ENCODE measurements at places on chromosomes 11 and 22. TPM values are rescaled to one million over a fixed set of nuclear protein-coding genes. Genes with fewer than 3 reads are reported as not detected.

DNA sequence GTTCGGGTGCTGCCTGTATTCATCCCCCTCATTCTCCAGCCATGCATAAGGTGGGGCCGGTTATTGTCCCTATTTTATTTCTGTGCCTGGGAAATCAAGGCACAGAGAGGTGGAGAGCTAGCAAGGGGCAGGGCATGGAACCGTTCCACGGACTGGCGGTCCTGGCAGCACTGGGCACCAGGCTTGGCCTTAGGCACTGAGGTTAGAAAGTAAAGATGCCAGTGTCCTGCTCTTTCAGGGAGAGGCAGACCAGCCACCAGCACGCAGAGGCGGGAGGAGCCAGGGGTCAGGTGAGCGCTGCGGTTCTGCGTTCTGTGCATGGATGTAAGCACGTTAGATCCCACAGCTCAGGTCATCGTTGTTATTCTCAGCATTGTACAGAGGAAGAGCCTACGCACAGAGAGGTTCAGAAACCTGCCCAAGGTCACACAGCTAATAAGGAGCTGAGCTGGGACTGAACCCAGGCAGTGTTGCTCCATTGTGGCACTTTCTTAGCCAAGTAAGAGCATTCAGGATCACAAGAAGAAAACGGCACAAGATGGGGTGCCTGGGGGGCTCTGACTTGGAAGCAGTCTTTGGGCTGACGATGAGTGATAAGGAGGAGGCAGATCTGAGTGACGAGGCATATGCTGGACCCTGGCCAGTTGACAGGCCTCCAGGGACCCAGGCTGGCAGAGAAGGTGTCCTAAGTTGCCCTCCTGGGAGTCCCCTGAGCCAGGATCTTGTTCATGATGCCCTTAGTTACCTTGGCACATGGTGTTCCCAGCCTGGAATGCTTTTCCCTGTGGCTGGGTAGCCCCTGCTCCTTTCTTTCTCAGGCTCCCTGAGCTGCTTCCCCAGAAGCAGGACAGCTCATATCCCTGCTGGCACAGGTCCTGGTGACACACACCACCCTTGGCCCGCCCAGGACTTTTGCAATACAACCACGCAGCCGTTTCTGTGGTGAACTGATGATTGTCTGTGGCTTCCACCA lies 41.1 kb downstream of the OSBPL5 start:
- no peak overlapping the region for H3K27ac ChIP-seq
- H3K4me3 ChIP-seq, result no peak overlapping the region
- no peaks in the 10 kb centered on the region for H3K27me3 ChIP-seq

- H3K4me1 ChIP-seq, result no peaks in the 10 kb centered on the region
- H3K27ac ChIP-seq, result no peak overlapping the region
- no peak overlapping the region for H3K4me3 ChIP-seq
- DNase-seq, result peak; percentile 28
- no peaks in the 10 kb centered on the region for H3K36me3 ChIP-seq
Observed at GRCh38 chr22:47298017-47298785, 535.8 kb downstream of the TBC1D22A start.

- no peak for DNase-seq
- no peaks in the 10 kb centered on the region for H3K36me3 ChIP-seq
- H3K4me1 ChIP-seq, result no peaks in the 10 kb centered on the region
- H3K27me3 ChIP-seq, result no peaks in the 10 kb centered on the region
- no peak overlapping the region for H3K27ac ChIP-seq
- H3K4me3 ChIP-seq, result no peak overlapping the region
Observed at GRCh38 chr11:2548596-2548995, 103.8 kb downstream of the KCNQ1 start.

- H3K36me3 ChIP-seq, result peaks cover 6% of the 10 kb centered on the region
- H3K4me3 ChIP-seq, result no peak overlapping the region
- no peak for DNase-seq
- H3K27me3 ChIP-seq, result peaks cover 34% of the 10 kb centered on the region
Observed at GRCh38 chr11:88178191-88178590, 2.9 kb upstream of the RAB38 start.

DNA sequence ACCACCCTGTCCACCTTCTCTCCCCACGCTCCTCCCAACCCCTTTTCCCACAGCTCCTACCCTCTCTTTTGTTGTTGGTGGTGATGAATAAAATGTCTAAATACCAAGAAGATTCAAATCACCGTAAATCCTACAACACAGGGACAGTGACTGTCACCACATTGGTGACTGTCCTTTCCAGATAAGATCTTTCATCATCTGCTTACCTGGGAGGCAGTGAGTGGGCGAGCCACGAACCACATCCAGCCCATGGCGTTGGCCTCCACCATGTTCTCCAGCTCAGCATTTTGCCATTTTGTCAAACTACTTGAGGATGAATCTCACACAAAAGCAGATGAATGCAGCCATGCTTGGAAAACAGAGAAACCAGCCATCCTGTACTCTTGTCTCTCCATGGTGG lies 6.7 kb upstream of the CYTH4 start:
- peak overlapping the region; percentile 52 for H3K27ac ChIP-seq
- peak; percentile 74 for DNase-seq
- H3K36me3 ChIP-seq, result no peaks in the 10 kb centered on the region
- peaks cover 59% of the 10 kb centered on the region for H3K4me1 ChIP-seq

DNA sequence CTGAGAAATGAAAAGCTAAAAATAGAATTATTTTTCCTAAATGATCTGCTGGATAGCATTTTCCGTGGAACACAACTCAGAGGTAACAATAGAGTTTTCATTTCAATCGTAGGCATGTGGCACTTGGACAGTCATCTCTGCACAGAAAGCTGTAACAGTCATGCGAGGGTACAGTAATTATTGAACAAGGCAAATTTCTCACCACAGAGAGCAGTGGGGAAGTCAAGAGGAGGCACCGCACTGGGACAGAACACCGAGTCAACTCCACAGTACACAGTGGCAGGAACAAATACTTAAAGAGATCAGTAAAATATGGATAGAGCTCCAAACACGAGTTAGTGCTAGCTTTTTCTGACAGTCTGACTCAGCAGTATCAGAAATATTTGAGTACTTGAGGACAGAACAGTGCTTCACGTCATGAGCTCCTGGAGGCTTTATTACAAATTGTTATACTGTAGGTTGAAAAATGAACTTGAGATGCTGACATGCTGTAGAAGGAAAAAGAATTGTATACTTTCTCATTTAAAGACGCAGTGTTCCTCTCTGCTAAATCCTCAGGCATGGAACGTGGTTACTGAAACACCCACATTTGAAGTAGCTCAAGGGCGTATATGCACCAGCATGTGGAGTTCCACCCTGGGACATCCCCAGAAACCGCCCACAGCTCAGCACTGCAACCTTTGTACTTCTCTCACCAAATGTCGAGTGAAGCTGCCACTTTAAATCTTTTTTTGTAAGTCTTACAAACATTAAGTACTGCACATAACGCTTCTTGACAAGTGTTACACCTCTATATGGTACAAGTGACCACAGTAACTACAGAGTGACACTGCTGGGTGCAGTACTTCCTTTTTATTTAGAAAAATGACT lies 27.4 kb upstream of the YPEL1 start:
- no peaks in the 10 kb centered on the region for H3K27me3 ChIP-seq
- peaks cover 67% of the 10 kb centered on the region for H3K36me3 ChIP-seq
- H3K4me1 ChIP-seq, result peaks cover 83% of the 10 kb centered on the region

DNA sequence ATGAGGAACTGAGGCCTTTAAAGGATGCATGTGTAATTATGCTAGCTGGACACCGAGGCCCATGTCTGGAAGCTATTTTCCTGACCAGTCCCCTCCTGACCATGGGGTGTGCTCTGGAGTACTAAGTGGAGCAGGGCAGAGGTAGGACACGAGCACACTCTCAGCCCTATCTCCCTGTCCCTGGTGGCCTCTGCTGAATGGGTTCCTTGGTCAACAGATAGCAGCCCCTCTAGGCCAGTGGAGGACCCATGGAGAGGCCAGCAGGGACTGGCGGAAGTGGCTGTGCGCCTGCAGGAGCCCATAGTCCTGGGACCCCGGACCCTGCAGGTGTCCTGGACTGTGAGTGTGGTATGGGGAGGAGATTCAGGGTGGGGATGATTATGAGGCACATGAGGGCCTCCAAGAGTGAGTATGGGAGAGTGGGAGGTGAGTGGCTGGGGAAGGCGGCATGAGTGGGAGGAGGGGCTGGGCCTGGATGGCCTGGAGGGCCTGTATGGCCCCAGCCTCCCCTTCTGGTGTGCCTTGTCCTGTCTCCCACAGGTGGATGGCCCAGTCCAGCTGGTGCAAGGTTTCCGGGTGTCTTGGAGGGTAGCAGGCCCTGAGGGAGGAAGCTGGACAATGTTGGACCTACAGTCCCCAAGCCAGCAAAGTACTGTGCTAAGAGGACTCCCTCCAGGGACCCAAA lies 9.5 kb downstream of the ROBO3 start:
- H3K36me3 ChIP-seq, result no peaks in the 10 kb centered on the region
- H3K4me3 ChIP-seq, result no peak overlapping the region
- no peak overlapping the region for H3K27ac ChIP-seq
- DNase-seq, result no peak
- H3K4me1 ChIP-seq, result peaks cover 15% of the 10 kb centered on the region

DNA sequence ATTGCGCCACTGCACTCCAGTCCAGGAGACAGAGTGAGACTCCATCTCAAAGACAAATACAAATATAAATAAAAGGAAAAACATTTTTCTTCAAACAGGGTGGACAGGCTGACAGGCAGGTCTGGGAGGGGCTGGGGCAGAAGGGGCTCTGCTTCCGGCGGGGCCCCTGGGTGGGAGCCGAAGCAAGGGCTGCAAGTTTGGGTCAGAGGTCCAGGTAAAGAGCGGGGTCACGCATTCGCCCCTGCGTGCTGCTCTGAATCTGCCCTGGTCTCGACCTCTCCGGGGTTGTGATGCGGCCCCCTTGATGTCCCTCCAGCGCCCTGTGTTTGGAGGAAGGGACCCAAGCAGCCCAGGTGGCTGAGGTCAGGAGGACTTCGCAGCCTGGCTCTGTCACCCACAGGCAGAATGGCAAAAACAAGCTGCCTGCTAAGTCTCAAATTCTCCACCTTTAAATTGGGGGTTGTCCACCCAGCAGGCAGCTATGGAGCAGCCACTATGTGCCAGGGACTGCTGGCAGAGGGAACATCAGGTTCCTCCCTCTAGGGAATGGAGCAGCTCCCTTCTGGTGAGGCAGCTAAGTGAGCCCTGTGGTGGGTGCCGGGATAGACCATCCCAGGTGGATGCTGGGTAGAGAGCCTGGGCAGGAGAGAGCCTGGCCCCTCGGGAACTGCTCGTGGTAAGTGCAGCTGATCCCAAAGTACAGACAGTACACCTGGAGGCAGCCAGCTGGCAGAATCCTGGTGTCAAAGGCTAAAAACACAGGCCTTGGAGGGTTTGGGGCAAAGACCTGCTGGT lies 10.3 kb upstream of the PHF21B start:
- no peak overlapping the region for H3K27ac ChIP-seq
- H3K4me1 ChIP-seq, result no peaks in the 10 kb centered on the region
- H3K4me3 ChIP-seq, result no peak overlapping the region
- H3K36me3 ChIP-seq, result no peaks in the 10 kb centered on the region

- no peak overlapping the region for H3K27ac ChIP-seq
- no peaks in the 10 kb centered on the region for H3K27me3 ChIP-seq
- H3K4me3 ChIP-seq, result no peak overlapping the region
- peaks cover 39% of the 10 kb centered on the region for H3K36me3 ChIP-seq
Observed at GRCh38 chr11:11940551-11940950, 67.9 kb downstream of the DKK3 start.

DNA sequence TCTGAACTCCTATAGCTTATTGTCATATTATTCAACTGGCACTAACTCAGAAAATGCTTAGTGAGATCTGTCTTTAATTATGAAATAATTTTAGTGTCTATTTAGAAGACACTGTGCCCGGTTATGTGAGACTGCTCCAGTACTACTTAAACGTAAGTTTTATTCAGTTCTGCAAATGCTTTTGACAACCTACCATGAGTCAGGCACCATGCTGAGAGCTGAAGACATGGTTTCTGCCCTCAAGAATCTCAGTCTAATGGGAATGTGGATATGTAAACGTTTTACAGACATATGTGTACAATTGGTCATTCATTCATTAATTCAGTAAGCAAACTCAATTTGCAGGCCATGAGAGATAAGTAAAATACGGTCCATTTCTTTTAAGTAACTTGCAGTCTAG lies 40.0 kb downstream of the DCUN1D5 start:
- no peak overlapping the region for H3K4me3 ChIP-seq
- H3K36me3 ChIP-seq, result peaks cover 5% of the 10 kb centered on the region

DNA sequence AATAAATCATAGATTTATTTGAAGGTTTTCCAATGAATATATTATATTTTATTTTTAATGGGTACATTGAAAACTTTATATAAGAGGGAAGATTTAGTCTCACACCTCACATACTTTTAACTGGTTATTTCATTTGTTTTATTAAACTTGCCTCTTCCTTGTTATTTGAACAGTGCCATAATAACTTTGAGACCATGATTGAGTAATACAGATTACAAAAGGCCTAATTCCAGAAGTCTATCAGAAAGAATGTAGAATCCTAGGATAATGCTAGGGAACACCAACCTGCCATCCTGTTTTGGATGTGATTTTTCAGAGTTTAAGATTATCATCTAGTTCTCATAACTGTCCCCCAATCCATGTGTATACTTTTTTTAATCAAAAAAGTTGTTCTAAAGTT lies 102.7 kb upstream of the BIRC3 start:
- peaks cover 25% of the 10 kb centered on the region for H3K27me3 ChIP-seq
- no peaks in the 10 kb centered on the region for H3K4me1 ChIP-seq
- no peak overlapping the region for H3K27ac ChIP-seq
- H3K4me3 ChIP-seq, result no peak overlapping the region

DNA sequence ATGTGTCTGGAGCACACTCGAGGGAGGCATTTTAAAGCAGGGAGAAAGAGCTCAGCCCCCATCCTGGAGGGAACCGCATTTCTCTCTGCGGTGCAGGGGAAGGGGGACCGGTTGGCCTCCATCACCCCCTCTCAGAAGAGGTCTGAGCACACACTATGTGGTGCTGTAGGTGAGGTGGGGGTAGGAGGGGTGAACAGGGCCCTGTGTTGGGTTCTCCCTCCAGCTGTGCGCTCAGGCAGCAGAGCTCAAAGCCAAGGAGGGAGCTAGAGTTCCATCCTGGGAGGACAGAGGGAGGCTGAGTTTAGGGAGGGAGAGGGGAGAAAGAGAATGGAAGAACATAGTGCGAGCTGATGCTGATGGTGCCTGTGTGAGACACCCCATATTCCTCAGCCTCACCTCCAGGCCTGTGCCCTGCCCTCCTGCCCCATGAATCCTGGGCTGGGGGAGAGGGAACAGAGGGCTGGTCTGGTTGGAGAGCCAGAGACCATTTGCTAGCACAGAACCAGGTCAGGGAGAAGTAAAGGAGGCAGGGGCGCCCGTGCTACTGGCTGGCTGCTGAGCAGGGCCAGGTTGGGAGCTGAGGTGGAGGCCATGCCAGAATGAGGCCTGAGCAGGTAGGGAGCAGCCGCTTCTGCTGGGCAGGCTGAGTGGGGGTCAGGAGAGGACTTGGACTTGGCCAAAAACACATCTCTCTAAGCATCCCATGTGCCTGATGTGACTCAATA lies 43.7 kb downstream of the ALX4 start:
- no peak overlapping the region for H3K4me3 ChIP-seq
- H3K27ac ChIP-seq, result no peak overlapping the region
- no peaks in the 10 kb centered on the region for H3K36me3 ChIP-seq
- DNase-seq, result no peak
- H3K4me1 ChIP-seq, result no peaks in the 10 kb centered on the region
- H3K27me3 ChIP-seq, result no peaks in the 10 kb centered on the region

GRCh38 chr11:85109141-85109540 lies 518.0 kb downstream of the DLG2 start:
- H3K36me3 ChIP-seq, result no peaks in the 10 kb centered on the region
- H3K4me1 ChIP-seq, result peaks cover 3% of the 10 kb centered on the region
- DNase-seq, result no peak
- H3K27ac ChIP-seq, result no peak overlapping the region
- no peaks in the 10 kb centered on the region for H3K27me3 ChIP-seq
- no peak overlapping the region for H3K4me3 ChIP-seq

MOGAT2 gene
- not detected for total RNA-seq

MPZL3 gene
- 20.4 TPM for total RNA-seq

TEX54 gene
- not detected for total RNA-seq

ARHGAP8 gene
- 1.1 TPM for total RNA-seq

DBX1 gene
- total RNA-seq, result not detected

MAJIN gene
- not detected for total RNA-seq

OTOG gene
- not detected for total RNA-seq

C11orf16 gene
- total RNA-seq, result not detected

NRXN2 gene
- 0.23 TPM for total RNA-seq

PVALB gene
- total RNA-seq, result not detected
